ENCODE measurements at places on chromosomes 13 and 19.

DNA sequence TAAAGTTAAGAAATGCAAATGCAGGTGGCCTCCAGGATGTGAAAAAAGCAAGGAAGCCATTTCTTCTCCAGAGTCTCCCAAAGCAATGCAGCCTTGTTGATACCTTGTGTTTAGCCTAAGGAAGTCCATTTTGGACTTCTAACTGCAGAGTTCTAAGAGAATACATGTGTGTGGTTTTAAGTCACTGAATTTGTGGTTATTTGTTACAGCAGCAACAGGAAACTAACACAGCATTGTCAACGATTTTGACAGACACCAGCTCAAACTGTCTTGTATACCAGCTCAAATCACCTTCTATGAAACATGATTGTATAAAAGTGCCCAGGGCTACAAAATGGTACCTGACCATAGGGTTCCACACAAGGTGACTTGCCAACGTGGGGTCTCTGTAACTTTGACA, 151.4 kb downstream of the NALCN start:
- no peak for DNase-seq

- peak; percentile 98 for DNase-seq
Observed at GRCh38 chr19:7515645-7516151, at the start of gene ZNF358. Gene ZNF358 (plus strand): TSS chr19:7516103. CDS start chr19:7519243, 3,140 bp downstream.

GRCh38 chr19:22286151-22286810, at the start of gene ZNF729:
Gene ZNF729 (plus strand): TSS chr19:22286441. CDS start chr19:22286526, 85 bp downstream.
- no peak for DNase-seq

DNA sequence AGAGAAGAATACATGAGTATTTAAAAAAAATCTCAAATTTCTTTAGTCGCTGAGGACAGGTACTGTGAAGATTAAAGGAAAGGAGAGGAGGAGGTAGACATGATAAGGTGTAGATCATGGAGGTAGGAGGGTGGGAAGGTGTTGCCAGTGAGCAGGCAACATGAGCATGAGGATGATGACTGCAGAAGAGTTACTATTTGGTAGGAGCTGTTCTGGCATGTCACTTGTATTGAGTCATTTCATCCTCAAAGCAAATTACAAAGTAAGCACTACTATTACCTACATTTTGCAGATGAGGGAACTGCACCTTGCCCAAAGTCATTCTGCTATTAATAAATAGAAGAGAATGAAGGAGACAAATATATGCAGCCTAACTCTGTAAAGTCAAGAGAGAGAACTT, 435.8 kb upstream of the KLF12 start:
- DNase-seq: no peak

Data from GM13977 (cell line).